NCI-H1105 treated with DMSO at 0.1 percent for 48 hours (cell line): ENCODE measurements at places on chromosomes 7 and 10.

GRCh38 chr10:71419750-71420149 lies 23.0 kb downstream of the CDH23 start:
- DNase-seq, result no peak

DNA sequence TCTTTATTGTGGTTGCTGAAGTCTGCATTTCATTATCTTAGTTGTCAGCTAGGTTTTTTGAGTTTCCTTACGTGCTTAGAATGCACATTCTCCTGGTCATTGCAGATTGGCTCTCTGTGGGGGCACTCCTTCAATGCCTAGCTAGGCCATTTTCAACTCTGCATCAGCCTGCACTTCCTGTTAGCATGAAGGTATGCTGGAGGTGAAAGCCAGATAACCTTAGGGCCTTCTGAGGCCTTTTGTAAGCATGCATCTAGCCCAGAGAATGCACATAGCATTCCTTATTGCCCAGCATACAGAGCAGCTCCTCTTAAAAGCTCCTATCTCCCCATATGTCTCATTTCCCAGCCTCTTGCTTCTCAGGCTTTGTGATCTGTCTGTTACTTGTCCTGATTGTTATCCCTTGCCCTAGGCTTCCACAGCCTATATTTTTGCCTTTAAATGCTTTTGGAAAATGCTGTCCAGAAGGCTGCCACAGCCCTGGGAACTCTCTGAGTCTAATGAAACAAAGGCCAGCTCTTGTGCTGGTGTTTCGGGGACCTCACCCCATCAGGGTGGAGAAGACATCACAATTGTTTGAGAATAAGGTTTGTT lies 108.1 kb upstream of the IGFBP3 start:
- DNase-seq, result no peak

DNA sequence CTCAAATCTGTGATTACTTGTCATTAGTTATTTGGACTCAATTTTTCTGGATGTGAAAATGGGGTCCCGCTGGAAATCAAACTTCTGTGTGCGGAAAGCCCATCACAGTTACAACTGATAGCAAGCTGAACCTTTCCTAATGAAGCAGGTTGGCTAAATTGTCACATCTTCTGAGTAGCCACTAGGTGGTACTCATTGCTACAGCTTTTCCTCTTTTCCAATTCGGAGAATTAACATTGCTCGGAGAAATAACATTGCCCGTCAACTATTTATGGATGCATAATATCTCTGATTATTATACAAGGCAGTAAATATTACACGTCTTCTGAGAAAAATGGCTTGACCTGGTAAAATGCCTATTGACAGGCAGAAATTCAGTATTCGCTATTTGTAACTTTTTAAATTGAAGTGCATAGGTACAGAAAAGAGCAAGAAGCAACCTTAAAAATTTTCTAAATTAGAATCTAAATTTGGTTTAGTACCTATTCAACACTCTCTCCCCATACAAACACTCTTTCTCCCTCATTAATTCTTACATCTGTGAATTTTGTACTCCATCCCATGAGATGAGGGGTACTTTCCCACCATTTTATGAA lies 17.3 kb upstream of the BLOC1S2 start:
- peak; percentile 4 for DNase-seq

DNA sequence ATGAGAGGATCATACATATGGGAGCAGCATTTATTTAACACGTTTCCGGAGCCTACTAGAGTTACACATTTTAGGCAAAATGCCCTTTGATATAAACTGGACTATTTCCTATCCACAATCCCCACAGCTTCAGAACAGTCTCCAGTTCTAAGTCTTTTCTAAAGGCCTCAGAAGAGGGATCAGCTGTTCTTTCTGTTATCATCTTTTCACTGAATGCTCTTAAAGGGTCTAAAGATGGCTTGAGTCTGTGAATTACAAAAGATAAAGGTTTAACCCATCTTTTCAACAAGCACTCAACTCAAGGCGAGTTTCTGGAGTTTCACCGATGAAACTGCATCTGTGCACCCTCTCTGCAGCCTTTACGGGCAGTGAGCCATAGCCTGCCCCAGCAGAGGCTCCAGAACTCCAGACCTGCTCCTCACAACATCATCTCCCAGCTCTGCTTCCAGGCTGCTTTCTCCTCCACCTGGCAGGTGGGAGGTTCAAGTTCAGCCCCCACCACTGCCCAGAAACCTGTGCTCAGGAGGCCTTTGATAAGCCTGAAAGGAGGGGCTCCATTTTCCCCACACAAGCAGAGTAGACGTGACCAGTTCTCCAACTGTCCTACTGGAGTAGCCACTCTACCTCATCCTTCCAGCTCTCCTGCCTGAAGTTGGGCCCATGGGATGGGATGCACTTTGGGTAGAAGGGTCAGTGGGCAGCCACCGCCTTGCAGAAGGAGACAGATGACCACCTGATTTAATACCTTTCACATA lies 53.4 kb downstream of the HSPA12A start:
- DNase-seq, result no peak

- DNase-seq, result peak; percentile 67
Observed at GRCh38 chr7:127708788-127709187, 56.8 kb downstream of the SND1 start.

- no peak for DNase-seq
Observed at GRCh38 chr10:7272008-7272407, 138.8 kb downstream of the SFMBT2 start.

GRCh38 chr10:83153714-83154113 lies 985.6 kb upstream of the GHITM start:
- no peak for DNase-seq

DNA sequence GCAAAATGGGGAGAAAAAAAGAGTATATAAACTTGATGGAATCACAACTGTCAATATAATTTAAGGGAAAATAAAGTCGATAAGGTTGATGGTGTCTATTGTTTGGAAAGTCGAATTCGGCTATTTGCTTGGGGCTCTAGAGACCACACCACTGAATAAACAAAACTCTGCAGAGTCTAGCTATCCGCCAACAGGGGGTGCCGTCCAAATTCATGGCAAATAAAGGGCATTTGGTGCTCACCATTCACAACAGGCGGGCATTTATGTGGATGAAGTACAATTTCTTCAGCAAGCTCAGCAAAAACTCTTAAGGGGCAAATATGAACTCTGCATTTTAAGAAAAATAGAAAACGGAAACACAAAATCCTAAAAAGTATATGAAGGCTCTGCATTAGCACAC lies 23.3 kb downstream of the CD36 start:
- DNase-seq, result no peak

- no peak for DNase-seq
Observed at GRCh38 chr10:6232225-6232807, 29.6 kb downstream of the PFKFB3 start.

GRCh38 chr7:27872356-27873275 lies 132.7 kb downstream of the TAX1BP1 start:
- DNase-seq, result no peak

GRCh38 chr7:113263749-113264148 lies 145.4 kb upstream of the SMIM30 start:
- DNase-seq, result no peak

DNA sequence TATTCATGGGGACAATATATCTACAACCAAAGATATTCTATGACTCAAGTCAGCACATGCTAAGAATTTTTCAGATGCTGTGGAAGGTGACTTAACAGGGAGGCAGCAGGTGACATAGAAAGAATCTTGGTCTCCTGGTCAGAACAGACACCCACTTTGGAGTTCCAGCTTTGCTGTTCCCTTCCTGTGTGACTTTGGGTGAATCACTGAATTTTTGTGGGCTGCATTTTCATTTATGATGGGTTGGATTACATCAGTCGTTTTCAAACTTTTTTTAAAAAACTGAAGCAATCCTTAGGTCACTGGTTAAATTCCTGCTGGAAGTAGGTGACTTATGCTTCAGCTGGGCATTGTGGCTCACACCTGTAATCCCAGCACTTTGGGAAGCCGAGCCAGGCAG lies 24.9 kb downstream of the RGR start:
- DNase-seq, result no peak

DNA sequence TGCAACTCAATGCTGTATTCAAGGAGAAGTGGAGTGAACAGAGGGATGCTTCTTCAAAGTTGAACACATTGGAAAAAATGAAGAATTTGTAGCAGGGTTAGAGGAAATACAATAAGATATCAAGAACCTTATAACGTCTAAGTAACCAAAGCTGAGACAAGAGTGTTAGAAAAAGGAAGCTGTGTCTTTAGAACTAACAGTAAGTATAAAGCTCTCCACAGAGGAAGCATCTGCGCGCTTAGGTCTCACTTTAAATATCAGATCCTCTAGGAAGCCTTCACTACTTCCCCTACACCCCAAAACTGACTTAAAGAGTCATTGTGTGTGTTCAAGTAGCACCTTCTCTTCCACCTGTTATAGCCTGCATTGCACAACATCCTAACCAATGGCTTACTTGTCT lies 43.0 kb downstream of the CH25H start:
- no peak for DNase-seq

DNA sequence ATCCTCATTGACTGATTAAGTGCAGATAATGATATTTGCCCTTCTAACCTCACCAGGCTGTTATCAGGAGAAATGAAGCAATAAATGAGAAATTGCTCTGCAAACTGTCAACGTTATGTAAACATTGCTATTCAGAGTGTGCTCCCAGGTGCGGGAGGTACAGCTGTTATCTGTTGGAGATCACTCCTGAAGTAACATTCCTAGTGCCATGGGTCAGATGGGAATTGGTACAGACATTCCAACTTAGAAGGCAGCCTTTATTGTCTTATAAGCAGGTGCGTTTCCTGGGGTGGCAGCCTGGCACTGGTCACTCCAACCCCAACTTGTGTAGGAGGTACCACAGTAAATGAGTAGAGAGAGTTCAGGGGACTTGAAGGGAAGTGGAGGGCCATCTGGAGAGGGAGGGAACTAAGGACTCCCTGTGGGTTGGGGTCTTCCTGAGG lies 36.8 kb downstream of the HK1 start:
- DNase-seq, result peak; percentile 0

DNA sequence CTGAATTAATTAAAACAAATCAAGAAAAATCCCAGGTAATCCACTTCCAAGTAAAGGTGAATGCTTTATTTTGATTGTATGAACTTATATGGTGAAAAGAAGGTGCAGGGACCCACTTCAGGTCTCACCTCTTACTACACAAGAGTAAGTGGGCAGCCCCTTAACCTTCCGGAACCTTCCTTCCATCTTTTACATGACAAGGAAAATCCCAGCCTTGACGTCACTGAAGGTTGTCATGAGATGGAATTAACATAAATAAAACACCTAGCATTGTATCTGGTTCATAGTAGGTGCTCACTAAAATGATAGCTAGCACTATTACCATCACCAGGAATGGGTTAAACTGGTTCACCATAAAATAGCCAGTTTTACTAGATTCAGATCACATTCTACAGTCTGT lies 119.5 kb downstream of the ICA1 start:
- DNase-seq, result no peak

- no peak for DNase-seq
Observed at GRCh38 chr10:86301971-86302370, 64.6 kb downstream of the GRID1 start.

GRCh38 chr10:122419016-122419415 lies 35.4 kb upstream of the ARMS2 start:
- DNase-seq, result no peak

GRCh38 chr10:122853665-122854313 lies 8.1 kb upstream of the CUZD1 start:
- DNase-seq, result no peak

DNA sequence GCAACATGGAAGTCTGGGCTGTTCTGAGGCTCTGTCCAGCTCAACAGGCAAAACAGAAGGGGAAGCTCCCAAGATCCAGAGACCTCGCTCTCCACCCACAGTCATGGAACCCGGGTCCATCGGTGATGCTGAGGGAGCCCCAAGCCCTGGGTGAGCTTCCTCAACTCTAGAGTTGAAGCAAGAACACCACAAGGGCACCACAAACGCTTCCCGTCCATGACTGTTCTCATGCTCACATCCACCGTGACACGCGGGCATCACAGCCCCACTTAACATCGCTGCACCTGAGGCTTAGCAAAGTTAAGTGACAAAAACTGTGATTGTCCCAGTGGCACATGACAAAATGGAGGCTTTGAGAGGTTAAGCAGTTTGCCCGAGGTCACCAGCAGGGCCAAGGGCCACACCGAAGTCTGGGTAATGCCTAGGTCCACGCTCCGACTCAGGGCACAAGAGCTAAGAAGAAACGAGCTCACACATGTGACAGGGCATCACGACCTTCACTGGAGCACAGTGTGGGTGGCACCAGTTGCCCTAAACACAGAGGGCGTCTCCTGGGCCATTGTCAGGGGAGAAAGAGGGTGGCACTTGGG lies 110.6 kb downstream of the OAT start:
- no peak for DNase-seq

GRCh38 chr10:78976825-78977755 lies 91.7 kb upstream of the ZMIZ1 start:
- no peak for DNase-seq

DNA sequence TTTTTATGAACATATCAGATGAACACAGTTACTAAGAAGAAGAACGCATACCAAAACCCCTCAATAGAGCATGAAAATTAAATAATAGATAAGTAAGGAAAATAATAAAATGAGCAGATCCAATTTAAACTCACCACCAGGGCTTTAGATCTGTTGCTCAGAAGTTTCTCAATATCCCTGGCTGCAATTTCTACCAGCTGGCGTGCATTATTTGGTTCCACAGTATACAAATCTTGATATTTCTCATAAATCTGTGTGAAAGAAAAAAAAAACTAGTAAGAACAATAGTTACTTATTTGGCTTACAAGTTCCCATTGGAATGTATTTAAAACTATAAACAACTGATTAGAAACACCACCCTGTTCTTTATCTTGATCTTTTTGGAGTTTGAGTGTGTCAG lies 108.6 kb downstream of the CACNA2D1 start:
- DNase-seq, result no peak

DNA sequence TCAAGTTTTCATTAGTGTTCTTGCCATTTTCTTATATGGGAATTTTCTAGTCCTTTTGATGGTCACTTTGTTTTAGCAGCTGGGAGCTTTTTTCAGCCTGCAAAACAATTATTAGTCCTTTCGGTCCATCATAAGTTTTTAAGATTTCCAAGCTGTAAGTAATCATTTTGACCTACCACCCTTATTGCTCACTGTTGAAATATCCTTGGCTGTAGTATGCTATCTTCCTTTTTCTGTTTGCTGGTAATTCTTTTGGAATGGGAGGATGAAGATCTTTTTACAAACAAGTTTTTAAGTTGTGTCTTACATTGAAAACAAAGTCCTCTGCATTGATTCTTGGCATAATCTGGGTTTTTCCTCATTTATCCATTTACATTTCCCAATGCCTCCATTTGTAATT lies 24.0 kb downstream of the BZW2 start:
- no peak for DNase-seq

- DNase-seq, result no peak
Observed at GRCh38 chr7:73976761-73977618, 51.0 kb upstream of the ELN start.
